ENCODE measurements at places on chromosomes 2 and 18. TPM values are rescaled to one million over a fixed set of nuclear protein-coding genes. Genes with fewer than 3 reads are reported as not detected.

Gene MTLN
- 27.2 TPM for polyA plus RNA-seq

Gene CNRIP1
- polyA plus RNA-seq, result not detected

Gene FER1L5
- not detected for polyA plus RNA-seq

Gene ZNF396
- polyA plus RNA-seq, result 0.50 TPM

Gene NEUROD1
- not detected for polyA plus RNA-seq

Gene ASPRV1
- 1.1 TPM for polyA plus RNA-seq

Gene CFC1
- not detected for polyA plus RNA-seq

Gene FARSB
- polyA plus RNA-seq, result 7.9 TPM

Gene OSGEPL1
- 8.3 TPM for polyA plus RNA-seq

Gene LHCGR
- polyA plus RNA-seq, result not detected

Gene RUFY4
- polyA plus RNA-seq, result 0.34 TPM

Gene SMARCAL1
- polyA plus RNA-seq, result 20.2 TPM

Gene MOGAT1
- polyA plus RNA-seq, result not detected

DNA sequence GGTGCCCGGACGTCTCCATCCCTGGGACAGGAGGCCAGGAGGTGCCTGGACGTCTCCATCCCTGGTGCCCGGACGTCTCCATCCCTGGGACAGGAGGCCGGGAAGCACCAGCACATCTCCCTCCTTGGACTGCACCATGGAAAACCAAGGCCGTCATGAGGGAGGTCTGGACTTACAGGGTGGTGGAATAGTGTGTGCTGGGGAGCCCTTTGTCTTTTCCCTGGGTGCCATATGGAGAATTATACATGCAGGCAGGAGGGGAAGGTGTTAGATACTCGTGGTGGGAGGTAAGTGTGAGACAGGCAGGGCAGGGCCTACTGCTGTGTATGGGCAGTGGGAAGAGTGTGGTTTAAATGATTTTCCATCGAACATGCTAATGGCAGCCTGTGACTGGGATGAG lies 52.9 kb downstream of the RTP5 start:
- DNase-seq, result no peak

DNA sequence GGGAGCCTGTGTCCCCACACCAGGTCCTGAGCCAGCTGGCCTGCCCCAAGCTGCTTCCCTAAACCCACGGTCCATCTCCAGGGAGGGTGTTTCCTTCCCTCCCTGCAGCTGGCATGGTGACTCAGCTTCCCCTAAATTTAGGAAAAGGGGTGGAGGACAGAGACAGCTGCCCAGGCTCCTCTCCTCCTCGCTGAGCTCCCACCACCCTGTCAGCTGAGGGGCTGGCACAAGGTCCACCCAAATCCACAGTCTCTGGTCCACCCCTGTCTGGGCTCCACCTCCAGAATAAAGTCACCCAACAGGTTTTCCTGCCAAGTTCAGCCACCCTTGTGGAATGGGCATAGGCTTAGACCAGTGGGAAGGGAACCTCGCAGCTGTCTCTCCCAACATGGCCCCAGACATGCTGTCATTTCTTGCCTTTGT lies 156.5 kb downstream of the TNS1 start:
- no peak for DNase-seq

- DNase-seq, result no peak
Measured at GRCh38 chr2:226074391-226074790, 674.9 kb downstream of the NYAP2 start.

DNA sequence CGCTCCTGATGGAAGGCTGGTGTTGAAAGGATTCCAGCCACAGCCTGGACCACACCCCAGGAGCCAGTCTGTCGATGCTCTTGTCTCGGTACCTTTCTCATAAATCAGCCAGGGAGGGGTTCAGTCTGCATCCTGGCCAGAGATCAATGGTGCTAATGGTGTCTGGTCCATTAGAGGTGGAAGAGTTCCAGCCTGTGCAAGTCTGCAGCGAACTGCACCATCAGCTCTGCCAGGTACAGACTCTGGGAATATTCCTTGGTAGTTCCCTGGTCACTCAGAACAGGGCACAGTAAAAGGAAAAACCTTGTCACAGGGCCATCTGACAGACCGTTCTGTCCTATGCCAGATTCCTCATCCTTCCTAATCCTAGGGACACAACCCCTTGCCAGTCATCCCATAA lies 164.3 kb downstream of the MTCL1 start:
- no peak for DNase-seq

- no peak for DNase-seq
Measured at GRCh38 chr2:238528953-238529781, 102.4 kb downstream of the ASB1 start.

- no peak for DNase-seq
Measured at GRCh38 chr2:15665067-15665942, 73.6 kb downstream of the DDX1 start.

DNA sequence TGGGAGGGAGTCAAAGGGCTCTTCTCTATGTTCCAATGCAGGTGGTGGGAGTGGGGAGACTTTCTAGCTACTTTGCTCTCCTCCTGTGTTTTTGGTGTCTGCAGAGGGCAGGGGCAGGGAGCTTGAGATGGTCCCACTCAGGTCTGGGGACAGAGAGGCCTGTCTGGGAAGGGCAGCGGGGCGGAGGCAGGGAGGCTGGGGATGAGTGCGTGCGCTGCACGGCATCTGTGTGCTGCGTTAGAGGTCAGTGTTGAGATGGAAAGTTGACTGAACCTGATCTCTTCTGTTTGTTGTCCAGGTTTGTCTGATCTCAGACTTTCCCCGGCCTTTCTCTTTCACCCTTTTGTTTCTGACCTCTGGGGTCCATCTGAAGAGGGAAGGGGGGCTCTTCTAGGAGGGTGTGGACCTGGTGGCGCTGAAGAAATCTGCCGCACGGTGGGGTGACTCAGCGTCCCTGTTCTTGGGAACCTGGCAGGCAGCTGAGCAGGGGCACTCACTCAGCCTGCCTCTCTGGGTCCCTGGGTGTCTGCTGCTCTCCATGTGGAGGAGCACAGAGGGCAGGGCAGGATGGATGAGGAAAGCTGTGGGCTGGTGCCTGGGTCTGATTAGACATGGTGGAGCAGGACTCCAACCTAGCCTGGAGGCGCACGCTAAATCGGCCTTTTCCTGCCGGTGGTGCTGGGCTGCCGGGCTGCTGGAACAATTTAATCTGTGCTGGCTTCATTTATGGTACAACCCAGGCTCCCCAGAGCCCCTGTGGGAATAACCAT lies 24.1 kb downstream of the IGFBP2 start:
- DNase-seq, result no peak

GRCh38 chr2:32772638-32773447 lies 145.0 kb downstream of the TTC27 start:
- DNase-seq, result peak; percentile 17

- no peak for DNase-seq
Measured at GRCh38 chr2:108586116-108586515, 51.8 kb downstream of the LIMS1 start.

GRCh38 chr2:225367482-225367881 lies 32.0 kb upstream of the NYAP2 start:
- DNase-seq, result no peak

DNA sequence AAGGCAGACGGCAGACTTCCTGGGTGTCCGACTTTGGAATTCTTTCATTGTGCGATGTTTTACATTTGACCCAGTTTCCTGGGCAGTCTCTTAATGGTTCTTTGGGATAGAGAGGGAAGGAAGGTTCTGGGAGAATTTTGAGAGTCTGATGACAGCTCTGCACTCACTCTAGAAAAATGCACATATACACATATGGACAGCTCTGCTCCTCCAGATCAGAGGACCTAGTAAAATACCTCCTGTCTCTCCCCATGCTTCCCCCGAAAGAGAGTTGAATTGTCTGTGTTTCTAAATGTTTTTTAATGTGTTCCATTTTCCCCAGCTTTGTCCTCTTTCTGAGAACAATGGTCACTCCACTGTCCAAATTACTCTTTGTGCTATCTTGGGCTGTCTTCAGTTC lies 102.0 kb upstream of the CXCR4 start:
- no peak for DNase-seq

DNA sequence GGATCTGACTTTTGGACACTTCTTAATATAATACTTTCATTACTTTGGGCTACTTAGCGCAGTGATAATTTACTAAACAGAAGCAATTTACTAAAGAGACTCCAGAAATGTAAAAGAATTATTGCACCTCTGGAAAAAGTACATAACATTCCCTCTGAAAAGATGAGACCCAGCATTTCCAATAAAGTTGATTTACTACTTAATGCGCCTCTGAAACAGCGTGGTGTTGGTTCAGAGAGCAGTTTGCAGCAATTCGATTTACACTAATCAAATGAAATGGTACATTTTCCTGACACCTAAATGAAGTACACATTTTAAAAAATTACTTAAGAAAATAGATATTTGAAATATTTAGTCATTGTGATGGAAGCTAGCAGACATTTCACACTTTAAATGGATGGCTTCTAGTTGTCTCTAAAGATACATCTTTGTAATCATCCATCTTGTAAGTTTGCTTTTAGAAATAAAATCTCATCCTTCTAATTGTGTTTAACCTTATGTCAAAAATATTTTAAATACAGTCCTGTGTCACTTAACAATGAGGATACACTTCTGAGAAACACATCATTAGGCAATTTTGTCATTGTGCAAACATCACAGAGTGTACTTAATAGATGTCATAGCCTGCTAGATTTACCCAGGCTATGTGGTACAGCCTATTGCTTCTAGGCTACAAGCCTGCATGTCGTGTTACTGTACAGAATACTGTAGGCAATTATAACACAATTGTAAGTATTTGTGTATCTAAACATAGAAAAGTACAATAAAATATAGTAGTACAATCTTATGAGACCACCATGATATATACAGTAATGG lies 284.6 kb upstream of the UBE2E3 start:
- DNase-seq, result no peak

GRCh38 chr2:15869396-15869795 lies 71.0 kb upstream of the MYCN start:
- DNase-seq, result no peak

DNA sequence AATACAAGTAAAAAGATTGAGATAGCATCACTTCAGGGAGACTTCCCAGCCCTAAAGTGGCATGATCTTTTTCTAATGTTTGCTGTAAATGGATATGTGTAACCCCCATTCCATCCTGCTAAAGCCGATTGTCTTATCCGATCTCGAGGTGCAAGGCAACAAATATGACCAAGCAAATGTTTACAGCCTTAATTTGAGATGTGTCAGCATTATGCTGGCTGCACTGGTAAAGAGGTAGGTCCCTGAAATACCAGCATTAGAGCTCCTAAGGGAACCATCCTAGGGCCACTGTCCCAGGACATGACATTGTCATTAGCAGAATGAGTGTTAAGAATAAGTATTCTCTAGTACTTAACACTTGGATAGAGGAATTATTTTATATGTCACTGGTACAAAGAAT lies 108.4 kb downstream of the EPC2 start:
- no peak for DNase-seq

DNA sequence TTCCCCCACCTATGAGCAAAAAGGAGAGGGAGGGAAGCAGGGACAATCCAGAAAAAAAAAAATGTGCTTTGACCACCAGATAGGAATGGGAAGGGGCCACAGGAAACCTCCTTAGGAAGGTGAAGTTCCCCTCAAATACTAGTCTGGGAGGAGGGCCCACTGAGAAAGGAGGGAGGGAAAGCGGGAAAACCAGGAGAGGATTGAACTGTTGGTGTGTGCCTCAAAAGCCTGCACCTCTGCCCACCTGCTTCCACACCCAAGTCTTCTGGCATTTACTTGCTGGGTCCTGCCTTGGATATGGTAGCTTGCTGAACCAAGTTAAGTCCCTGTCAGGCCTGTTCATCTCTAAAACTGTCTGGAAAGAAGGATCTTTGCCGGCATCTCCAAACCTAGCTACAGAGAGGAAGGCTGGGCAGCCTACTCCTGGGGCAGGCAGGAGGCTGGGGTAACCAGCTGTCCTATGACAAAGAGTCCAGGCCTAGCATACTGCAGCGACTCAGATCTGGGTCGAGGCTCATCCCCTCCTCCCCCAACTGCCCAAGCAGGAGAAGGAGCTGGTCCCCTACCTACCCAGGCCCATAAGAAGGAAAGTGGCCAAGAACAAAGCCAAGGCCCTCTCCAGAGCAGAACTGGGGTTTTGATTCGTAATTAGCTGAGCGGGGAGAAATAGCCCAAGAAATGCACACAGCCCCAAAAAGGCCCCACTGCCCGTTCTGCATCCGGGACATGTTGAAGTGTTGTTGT lies 3.0 kb downstream of the EN1 start:
- DNase-seq, result no peak

GRCh38 chr18:50079571-50080295 lies 115.2 kb downstream of the MYO5B start:
- no peak for DNase-seq

GRCh38 chr2:224861266-224861665 lies 145.1 kb upstream of the CCDC195 start:
- no peak for DNase-seq

- peak; percentile 15 for DNase-seq
Measured at GRCh38 chr2:186426153-186427016, 59.7 kb upstream of the ZC3H15 start.

- no peak for DNase-seq
Measured at GRCh38 chr2:588074-588645, 89.0 kb downstream of the TMEM18 start.

DNA sequence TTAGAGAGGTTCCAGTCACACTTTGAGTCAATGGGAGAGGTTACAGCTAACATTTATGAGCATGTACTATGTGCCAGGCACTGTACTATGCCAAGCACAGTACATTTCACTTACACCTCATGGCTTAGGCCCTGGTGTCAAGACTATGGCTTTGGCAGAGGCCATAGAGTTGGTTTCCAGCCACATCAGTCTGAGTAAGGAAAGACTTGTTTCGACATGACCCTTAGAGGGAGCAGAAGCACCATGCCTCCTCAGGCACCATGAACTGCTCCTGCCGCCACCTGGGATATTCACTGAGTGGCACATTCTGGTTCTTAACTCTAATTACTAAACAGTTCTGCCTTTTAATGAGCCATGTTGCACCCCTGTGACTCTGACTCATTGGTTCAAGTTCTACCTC lies 12.7 kb downstream of the DGUOK start:
- DNase-seq, result no peak

GRCh38 chr2:119218478-119219064 lies 5.1 kb upstream of the STEAP3 start:
- no peak for DNase-seq

DNA sequence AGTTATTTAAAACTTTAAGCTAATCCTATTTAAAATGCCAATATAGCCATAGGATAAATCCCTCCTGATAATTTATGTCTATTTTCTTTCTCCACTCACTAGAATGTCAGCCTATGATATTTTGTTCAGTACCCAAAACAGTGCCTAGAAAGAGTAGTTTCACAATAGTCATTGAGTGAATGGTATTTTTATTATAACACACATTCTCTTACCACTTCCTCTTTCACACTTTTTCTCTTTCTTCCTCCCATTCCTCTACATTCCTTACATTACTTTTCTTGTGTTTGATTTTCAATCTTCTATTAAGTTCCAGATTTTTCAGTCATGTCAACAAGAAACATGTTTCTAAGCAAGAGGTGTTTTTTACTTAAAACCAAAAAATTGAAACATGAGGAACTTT lies 327.6 kb upstream of the UBE2E3 start:
- no peak for DNase-seq

All from B cell (primary cell).